ENCODE measurements at places on chromosomes 3 and 15. TPM values are rescaled to one million over a fixed set of nuclear protein-coding genes. Genes with fewer than 3 reads are reported as not detected.
A peak's percentile ranks its signal among the peaks of the same experiment; 100 is the strongest.

EIF4E3 gene
- 63.7 TPM for total RNA-seq

MESP2 gene
- total RNA-seq = not detected

- peaks cover 51% of the 10 kb centered on the region for H3K4me1 ChIP-seq
- peak overlapping the region; percentile 50 for H3K4me3 ChIP-seq
- peak overlapping the region; percentile 99 for H3K27ac ChIP-seq
- no peak for DNase-seq
- H3K27me3 ChIP-seq = no peaks in the 10 kb centered on the region
Measured at GRCh38 chr15:63672369-63672768, 75.2 kb downstream of the FBXL22 start.

- H3K36me3 ChIP-seq = no peaks in the 10 kb centered on the region
- H3K27me3 ChIP-seq = no peaks in the 10 kb centered on the region
- no peaks in the 10 kb centered on the region for H3K4me1 ChIP-seq
- H3K27ac ChIP-seq = no peak overlapping the region
- no peak overlapping the region for H3K4me3 ChIP-seq
Measured at GRCh38 chr3:24689353-24689752, 194.7 kb upstream of the THRB start.

DNA sequence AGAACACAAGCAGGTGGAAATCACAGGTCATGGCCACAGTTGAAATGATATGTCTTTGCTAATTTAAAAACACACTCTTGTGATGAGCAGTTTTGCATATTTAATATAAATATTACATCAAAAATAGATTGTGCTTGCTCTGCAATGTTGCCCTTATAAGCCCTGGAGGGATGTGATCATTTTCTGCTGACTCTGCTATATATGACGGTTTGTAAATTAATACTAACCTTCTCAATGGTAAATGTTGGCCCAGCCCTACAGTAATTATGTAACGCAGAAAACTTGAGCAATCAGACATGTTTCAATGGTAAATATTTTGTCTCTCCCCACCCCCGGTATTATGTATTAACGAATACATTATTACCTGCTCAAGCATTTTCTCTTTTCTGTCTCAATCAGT is 359.5 kb upstream of the CNTN6 start:
- H3K27me3 ChIP-seq = no peaks in the 10 kb centered on the region
- no peaks in the 10 kb centered on the region for H3K36me3 ChIP-seq
- no peak for DNase-seq
- H3K27ac ChIP-seq = no peak overlapping the region

TM4SF18 gene
- not detected for total RNA-seq

FANCI gene
- total RNA-seq = 15.2 TPM

- DNase-seq = no peak
- peaks cover 13% of the 10 kb centered on the region for H3K27me3 ChIP-seq
- no peak overlapping the region for H3K4me3 ChIP-seq
- peaks cover 13% of the 10 kb centered on the region for H3K4me1 ChIP-seq
Measured at GRCh38 chr3:153295901-153296300, 133.9 kb downstream of the RAP2B start.

- H3K27me3 ChIP-seq = no peaks in the 10 kb centered on the region
- peaks cover 7% of the 10 kb centered on the region for H3K36me3 ChIP-seq
- no peaks in the 10 kb centered on the region for H3K4me1 ChIP-seq
- H3K4me3 ChIP-seq = no peak overlapping the region
Measured at GRCh38 chr3:155934230-155934629, 63.8 kb downstream of the GMPS start.

KBTBD13 gene
- not detected for total RNA-seq

RLBP1 gene
- not detected for total RNA-seq

SLC51A gene
- total RNA-seq = not detected

DNA sequence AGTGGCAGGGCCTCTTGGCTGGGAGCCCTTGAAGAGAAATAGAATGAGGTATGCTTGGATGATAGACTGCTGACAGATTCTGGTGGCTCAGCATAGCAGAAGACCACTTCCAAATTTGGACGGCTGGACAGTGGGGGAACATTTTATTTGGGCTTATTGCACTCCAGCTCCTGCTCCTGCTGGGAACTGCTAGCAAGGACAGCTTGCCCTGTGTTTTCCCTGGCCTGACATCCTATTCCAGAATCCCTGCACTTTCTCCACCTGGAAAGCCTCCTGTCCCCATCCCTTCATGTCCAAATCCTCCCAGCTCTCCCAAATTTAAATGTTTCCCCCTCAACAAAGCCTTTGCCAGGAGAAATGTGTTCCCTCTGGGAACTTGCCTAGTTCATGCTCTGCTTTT is 9.8 kb upstream of the COLQ start:
- no peaks in the 10 kb centered on the region for H3K36me3 ChIP-seq
- no peaks in the 10 kb centered on the region for H3K27me3 ChIP-seq
- no peak for DNase-seq
- H3K4me1 ChIP-seq = peaks cover 54% of the 10 kb centered on the region
- H3K27ac ChIP-seq = peak overlapping the region; percentile 84

DNA sequence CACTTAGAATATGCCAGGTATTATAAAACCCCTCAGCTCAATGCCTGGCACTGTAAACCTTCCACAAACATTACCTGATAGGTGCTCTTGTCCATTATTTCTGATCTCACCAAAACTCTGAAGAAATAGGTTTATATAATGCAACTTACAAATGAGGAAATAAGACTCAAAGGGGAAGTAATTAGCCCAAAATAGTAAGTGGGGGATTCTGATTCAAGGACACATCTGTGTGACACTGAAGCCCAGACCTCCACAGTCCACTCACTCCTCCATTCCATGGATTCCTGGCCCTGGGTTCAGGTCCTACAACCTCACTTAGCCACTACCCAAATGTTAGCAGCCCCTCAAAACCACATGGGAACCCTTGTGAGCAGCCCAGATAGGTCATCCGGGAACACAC is 49.9 kb downstream of the TRANK1 start:
- H3K4me3 ChIP-seq = no peak overlapping the region
- H3K27ac ChIP-seq = peak overlapping the region; percentile 91
- H3K4me1 ChIP-seq = peaks cover 37% of the 10 kb centered on the region
- DNase-seq = no peak
- peaks cover 10% of the 10 kb centered on the region for H3K36me3 ChIP-seq
- no peaks in the 10 kb centered on the region for H3K27me3 ChIP-seq

DNA sequence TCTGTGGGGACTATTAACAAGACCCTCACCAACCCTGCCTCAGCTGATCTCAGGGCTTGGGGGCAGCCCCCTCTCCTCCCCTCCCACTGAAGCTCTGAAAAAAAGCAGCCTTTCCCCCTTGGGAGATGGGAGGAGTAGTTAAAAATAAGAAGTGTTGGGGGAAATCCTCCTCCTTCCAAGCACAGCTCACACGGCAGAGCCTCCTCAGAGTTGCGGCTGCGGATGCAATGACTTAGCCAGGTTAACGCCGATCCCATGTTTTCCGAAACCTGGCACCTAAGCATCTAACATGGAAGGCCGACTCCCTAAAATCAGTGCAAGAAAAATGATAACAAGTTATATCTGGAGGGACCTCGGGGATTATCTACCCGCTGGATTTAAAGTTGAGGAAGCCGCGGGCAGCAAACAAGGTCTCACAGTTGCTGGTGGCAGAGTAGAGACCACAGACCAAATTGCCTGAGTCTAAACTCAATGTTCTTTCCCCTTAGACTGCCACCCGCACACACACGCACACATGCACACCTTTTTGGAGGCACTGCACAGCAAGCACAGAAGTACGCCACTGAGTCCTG is 1.1 kb upstream of the TPM1 start:
- peaks cover 67% of the 10 kb centered on the region for H3K27me3 ChIP-seq
- H3K4me1 ChIP-seq = peaks cover 13% of the 10 kb centered on the region
- no peak for DNase-seq

ADAMTSL3 gene
- total RNA-seq = not detected

RTP3 gene
- total RNA-seq = not detected

GRCh38 chr3:129686941-129687340 is 80.5 kb upstream of the PLXND1 start:
- H3K27me3 ChIP-seq = no peaks in the 10 kb centered on the region
- H3K4me1 ChIP-seq = peaks cover 12% of the 10 kb centered on the region
- no peaks in the 10 kb centered on the region for H3K36me3 ChIP-seq
- H3K4me3 ChIP-seq = no peak overlapping the region

PTX3 gene
- total RNA-seq = 0.50 TPM

GRCh38 chr15:81491414-81492096 is 117.5 kb upstream of the TMC3 start:
- H3K4me1 ChIP-seq = no peaks in the 10 kb centered on the region
- DNase-seq = no peak
- peaks cover 69% of the 10 kb centered on the region for H3K27me3 ChIP-seq
- no peak overlapping the region for H3K4me3 ChIP-seq
- H3K27ac ChIP-seq = no peak overlapping the region
- no peaks in the 10 kb centered on the region for H3K36me3 ChIP-seq

DNA sequence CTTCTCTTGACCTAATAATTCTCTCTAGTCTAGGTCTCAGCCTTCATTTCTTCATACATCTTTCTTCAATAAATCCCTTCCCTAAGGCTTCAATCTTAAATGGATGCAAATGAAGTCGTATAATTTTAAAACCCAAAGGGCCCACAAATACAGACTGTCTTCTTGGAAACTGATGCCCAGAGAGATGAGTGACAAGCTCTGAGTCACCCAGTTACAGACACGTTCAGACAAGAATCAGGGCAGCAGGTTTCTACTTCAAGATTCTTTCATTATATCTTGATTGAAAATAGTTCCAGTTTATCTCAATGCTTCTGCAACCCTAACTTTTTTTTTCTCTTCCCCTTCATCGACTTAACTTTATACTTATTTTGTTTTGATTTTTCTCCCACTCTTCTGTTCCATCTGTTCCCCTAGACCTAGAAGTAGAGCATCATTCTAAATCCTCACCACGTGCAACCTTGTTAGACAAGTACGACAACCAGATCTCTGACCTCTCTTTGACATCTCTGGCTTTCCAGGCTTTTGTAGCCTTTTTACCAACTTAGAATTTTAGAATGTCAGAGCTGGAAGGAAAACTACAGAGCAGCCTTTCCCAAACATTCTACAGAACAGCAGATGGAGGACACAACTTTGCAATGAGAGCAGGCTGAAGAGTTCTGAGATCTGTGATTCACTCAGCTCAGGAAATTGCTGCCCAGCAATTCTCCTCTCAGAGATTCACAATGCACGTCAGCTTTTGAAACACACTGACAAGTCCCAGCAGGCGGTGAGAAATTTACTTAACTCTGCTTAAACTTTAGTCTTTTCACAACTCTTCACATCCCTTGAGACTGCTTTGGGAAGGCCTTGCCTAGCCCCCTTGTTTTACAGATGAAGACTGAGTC is 25.3 kb downstream of the NCEH1 start:
- H3K27ac ChIP-seq = no peak overlapping the region
- H3K4me3 ChIP-seq = no peak overlapping the region
- peaks cover 4% of the 10 kb centered on the region for H3K36me3 ChIP-seq
- H3K27me3 ChIP-seq = no peaks in the 10 kb centered on the region
- DNase-seq = no peak

DNA sequence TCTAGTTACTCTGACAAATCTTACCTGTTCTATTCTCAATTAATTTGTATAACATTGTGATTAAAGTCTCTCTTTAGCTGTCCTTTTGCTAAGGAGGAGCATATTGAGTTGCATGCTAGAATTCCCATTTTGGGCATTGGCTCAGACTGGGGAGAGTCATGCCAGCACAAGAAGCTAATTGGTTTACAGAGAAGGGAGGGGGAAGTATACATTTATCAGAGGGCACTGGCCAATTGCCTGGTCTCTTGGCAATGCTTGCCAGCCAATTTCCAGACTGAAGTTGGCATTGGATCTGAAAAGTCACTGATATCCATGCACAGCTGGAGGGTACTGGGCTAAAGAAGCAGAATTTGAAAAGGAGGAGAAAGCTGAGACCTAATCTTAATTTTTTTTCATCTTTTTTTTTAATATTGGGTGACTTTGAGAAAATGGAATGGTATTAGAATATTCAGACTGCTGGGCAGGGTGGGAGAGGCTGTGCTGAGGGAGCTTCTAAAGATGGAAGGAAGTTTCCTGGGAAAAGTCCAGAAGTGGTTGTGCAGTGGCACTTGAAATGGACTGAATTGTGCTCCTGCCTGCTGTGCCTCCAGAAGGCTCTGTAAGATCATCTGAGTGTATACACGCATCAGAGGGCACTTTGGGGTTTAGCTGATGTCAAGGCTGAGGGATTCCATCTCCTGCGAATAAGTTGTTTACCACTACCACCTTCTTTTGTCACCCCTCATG is 365.2 kb upstream of the DPH6 start:
- H3K4me1 ChIP-seq = no peaks in the 10 kb centered on the region
- no peaks in the 10 kb centered on the region for H3K27me3 ChIP-seq
- no peak overlapping the region for H3K27ac ChIP-seq
- H3K4me3 ChIP-seq = no peak overlapping the region
- DNase-seq = no peak

- DNase-seq = no peak
- no peaks in the 10 kb centered on the region for H3K27me3 ChIP-seq
- no peak overlapping the region for H3K4me3 ChIP-seq
- peaks cover 7% of the 10 kb centered on the region for H3K36me3 ChIP-seq
- H3K4me1 ChIP-seq = peaks cover 17% of the 10 kb centered on the region
- no peak overlapping the region for H3K27ac ChIP-seq
Measured at GRCh38 chr3:39325236-39325635, 4.3 kb upstream of the CCR8 start.

DNA sequence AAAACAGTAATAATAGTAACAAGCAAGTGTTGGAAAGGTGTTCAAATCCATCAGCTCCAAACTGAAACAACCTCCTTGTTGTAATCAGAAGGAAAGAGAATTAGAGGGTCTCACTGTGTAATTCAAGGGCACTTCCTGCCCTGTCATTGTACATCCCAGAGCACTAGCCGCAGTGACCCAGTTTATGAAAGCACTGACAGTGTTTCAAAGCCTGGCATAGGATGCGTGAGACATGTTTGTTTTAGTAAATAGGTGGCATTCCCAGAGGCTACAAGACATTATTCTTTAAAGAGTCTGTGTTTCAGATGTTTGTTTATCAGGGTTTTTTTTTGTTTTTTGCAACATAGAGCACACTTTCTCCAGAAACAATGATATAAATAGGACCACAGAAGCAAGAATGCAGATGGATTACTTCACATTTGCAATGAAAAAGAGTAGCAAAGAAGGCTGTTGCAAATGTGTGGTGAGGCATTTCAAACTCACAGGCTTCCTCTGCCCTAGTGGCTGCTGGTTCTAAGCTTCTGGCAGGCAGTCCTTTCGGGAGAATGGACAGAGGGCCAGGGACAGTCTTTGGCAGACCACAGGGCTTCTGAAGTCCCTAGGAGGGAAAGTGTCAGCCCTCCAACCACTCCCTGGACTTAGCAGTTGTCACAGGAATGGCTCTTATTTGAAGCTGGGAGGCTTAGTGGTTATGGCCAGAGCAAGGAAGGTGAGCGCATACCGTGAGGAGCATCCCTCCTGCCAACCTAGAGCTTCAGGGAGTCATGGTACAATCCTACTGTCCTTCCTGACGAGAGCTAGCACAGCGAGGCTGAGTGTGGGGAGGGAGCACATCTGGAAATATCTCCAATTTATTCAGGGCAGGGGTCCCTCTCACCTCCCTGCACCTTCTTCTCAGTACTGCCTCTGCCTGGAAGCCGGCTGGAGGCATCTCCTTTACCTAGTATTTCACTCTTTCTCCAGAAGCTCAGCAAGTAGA is 31.4 kb upstream of the TIPARP start:
- peak overlapping the region; percentile 88 for H3K27ac ChIP-seq
- peaks cover 14% of the 10 kb centered on the region for H3K4me1 ChIP-seq
- H3K27me3 ChIP-seq = no peaks in the 10 kb centered on the region
- H3K36me3 ChIP-seq = no peaks in the 10 kb centered on the region
- no peak for DNase-seq
